Brain (organoid and tissue), 16 donors: ENCODE measurements at places on chromosomes 5 and 9.

DNA sequence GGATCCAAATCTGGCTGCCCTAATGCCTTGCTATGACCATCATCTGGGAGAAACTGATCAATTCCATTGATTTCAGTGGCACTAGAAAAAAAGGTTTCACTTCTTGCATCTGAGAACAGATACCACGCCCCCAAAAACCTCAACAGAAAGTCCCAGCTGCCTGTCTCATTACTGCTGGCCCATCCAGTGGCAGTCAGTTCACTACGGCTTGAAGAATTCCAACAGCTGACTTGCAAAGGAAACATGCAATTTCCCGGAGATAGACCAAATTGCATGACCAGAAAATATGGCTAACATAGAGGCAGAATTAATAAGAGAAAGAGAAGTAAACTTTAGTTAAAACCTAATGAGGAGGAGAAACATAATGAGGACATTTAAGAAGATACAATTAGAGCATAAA, 48.6 kb downstream of the UGCG start:
- DNase-seq = no peak

GRCh38 chr5:111887706-111888105, 130.7 kb upstream of the NREP start:
- peak; percentile 30 for DNase-seq

DNA sequence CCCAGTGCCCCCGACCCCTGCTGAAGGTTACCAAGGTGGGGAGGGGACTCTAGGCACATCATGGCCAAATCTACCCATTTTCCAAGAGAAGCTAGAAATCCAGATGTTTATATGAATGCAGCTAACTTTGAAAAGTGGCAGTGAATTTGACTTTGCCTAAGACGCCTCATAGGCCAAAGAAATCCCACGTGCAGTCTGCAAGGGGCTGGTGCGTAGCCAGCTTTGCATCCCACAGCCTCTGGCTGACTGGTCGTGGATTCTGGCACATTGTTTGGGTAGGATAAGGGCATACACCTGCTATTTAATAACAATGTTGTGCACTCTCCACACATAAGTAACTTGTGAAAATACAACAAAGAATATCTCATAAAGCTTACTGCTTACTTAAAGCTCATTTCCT, 3.5 kb upstream of the GADD45G start:
- no peak for DNase-seq

GRCh38 chr5:16515532-16515931, 49.9 kb upstream of the ZNF622 start:
- DNase-seq = no peak

DNA sequence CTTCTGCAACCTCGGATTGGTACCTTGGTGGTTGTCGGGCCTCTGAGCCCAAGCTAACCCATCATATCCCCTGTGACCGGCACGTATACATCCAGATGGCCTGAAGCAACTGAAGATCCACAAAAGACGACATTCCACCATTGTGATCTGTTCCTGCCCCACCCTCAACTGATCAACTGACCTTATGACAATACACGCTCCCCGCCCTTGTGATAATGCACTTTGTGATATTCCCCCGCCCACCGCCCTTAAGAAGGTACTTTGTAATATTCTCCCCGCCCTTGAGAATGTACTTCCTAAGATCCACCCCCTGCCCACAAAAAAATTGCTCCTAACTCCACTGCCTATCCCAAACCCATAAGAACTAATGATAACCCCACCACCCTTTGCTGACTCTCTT, 16.5 kb upstream of the TOR1B start:
- no peak for DNase-seq

- DNase-seq = no peak
These were observed 250.5 kb downstream of the DENND1A start for GRCh38 chr9:123679330-123679987.

DNA sequence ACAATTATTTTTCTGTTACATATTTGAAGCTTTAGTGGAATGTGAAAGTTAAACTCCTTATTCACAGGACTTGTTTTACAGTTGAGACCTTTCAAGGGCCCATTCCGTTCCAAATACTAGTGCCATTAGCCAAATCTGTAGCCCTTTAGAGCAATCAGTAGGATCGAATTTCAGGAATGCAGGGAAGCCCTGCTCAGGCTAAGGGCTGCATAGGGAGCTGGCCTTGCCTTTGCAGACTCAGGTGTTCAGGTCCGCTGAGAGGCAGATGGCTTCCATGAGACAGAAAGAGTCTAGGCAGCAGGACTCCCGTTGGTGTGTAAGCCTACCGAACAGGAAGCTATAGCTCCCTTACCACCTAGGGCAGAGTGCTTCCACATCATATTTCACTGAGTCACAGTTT, 150.1 kb upstream of the SLC27A6 start:
- DNase-seq = no peak

DNA sequence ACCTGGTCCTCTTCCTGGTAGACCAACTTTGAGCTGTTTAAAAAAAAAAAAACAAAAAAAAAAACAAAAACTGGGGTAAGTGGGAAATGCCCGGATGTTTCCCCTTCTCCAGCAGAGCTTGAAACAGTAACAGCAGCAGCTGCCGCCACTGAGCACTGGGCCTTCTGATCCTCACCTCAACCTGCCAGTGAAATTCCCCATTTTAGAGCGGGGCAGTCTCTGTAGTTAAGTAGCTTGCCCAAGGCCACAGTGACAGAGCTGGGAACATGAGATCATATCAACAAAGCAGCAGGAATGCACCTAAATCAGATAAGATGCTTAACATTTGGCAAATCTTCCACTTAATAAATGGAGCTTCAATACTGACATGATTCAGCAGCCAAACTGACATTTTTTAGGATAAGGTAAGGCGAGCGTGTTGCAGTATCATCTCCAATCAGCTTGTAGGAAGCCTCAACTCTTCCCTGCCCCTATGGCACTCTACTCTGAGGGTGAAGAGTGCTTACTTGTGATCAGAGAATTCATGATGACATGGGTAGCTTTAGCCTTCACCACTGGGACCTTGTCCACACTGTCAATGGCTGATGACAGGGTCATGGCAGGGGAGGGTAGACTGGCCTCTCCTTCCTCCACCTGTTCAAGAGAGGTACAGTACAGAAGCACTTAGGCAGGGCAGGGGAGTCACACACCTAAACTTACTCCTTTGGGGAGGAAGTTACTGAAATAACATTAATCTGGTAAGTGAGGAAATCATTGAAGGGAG, 9.3 kb downstream of the KIAA1191 start:
- DNase-seq = no peak

DNA sequence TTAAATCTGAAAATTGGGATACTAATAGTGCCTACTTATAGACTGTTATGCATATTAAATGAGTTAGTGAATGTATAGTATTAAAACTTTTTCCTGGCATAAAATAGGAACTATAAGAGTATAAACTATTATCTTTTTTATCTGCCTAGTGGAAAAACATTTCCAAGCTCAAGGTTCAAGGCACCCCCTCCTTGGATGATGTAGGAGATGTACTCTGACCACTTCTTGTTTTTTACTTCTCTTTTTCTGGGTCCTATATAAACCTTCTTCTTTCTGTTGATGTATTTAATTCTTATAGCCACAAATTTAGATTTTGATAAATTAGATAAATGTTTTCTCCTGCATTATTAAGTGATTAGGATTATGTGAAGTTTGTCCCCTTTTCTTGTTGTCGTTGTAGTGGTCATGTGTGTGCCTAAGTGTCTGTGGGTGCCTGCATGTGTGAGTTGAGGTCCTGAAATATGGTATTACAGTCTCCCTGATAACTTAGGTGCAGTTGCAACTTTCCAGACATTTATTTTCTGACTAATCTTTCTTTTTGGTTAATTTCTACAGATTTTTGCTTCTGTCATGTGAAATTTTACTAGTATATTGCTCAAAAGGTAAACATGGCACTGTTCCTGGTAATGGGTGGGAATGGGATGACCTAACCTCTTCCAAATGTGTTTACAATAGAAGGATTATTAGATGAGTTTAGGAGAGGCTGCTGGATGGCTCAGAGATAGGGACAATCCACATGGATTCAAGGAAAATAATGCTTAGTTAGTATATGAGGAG, 160.8 kb upstream of the CDKN2B start:
- DNase-seq = no peak

- peak; percentile 88 for DNase-seq
These were observed 181.5 kb upstream of the OR13F1 start for GRCh38 chr9:104322596-104322995.

DNA sequence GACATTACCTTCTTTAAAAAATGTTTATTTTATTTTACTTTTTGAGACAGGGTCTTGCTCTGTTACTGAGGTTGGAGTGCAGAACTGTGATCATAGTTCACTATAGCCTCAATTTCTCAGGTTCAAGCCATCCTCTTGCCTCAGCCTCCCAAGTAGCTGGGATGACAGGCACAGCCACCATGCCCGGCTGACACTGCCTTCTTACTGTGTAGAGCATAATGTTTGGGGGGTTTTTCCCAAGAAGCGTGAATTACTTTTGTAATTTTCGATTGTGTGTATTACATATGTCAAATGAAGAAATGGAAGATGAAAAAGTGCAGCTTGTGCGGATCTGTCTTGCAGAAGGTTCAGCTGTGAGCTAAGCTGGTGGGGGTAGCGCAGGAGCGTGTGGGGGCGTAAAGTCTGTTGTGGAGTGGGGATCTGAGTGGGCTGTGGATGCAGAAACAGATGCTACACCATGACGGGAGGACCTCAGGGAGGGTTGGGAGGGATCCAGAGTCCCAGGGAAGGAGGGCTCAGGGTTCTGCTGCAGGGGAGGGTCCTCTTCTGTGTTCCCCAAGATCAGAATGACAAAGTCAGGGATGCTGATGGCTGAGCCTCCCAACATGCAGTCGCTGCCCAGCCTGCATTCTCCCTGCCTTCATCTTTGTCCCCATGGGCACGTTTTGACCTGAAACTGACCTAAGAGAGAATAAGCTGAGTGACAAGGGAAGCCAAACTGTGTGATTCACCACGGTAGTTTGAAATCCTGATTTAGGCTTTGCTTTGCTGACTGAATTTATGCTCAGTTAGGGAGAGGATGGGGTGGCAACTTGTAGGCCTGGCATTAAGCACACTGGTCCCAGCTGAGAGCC, 6.8 kb upstream of the ANKRD33B start:
- no peak for DNase-seq

- DNase-seq = no peak
These were observed 10.3 kb downstream of the PDLIM7 start for GRCh38 chr5:177487144-177487543.

GRCh38 chr5:75948438-75948837, 134.7 kb upstream of the SV2C start:
- no peak for DNase-seq

- DNase-seq = no peak
These were observed 53.2 kb upstream of the UBTD2 start for GRCh38 chr5:172336676-172337285.

GRCh38 chr5:11222169-11222568, 461.1 kb upstream of the DAP start:
- no peak for DNase-seq

- DNase-seq = no peak
These were observed 118.8 kb downstream of the PRDM6 start for GRCh38 chr5:123207852-123208251.

DNA sequence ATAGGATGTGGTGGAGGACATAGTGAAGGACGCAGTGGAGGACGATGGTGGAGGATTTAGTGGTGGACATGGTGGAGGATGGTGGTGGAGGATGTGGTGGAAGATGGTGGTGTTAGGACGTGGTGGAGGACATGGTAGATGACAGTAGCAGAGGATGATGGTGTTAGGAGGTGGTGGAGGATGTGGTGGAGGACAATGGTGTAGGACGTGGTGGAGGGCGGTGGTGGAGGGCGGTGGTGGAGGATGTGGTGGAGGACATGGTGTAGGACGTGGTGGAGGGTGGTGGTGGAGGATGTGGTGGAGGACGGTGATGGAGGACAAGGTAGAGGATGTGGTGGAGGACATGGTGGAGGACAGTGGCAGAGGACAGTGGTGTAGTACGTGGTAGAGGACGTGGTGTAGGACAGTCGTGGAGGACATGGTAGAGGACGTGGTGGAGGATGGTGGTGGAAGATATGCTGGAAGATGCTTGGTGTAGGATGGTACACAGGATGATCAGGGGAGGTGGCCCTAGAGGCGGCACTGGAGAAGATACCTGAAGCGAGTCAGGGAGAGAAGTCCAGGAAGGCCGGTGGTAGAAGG, 68.7 kb downstream of the S1PR3 start:
- no peak for DNase-seq

DNA sequence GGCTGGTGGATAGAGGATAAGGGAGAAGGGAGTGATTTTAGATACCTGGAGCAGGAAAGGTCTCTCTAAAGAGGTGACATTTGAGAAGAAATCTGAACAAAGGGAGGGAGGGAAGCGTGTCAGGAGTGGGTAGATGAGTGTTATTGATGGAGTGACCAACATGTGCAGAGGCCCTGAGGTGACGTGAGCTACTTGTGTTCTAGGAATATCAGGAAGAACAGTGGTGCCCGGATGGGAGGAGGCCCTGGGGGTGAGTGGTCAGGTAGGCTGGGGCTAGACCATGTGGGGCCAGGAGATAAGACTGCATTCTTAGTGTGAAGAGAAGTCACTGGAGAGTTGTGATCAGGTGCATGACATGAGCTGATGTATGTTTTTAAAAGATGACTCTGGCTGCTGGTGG, 256.2 kb downstream of the ARHGAP26 start:
- DNase-seq = no peak

DNA sequence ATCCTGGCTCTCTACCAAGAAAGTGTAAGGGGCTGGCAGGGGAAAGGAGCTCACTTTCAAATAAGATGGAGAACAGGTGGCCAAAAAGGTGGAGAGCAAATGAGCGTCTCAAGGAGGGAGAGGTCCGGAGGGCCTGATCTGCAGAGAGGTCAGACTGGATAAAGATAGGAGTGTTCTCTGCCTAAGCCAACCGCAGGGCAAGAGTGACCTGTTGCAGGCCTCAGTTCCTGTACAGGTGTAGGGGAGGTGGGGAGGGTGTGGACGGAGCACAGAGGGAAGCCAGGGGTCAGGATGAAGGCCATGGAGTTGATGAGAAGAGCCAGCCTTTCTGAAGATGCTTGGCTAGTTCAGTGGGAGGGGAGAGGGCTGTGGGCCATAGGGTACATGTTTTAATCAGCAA, 239.7 kb downstream of the HSPA4 start:
- DNase-seq = no peak

DNA sequence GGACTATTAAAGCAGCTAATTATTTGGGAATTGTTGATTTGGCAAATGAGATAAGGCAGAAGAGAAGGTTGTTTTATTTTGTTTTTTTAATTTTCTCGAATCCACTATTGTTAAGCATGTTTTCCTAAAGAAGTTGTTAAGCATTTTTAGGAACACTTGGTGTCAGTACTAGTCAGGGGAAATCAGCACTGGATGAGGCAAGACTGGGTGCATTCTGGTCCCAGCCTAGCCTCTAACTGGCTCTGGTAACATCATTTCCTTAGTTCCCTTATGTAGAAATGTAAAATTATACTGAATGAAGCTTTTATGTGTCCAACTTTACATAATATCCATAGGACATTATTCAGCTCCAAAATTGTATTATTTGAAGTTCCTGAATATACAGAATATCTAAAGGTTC, 196.1 kb downstream of the PCSK5 start:
- DNase-seq = no peak

GRCh38 chr5:122902263-122902662, 56.9 kb downstream of the SNX24 start:
- DNase-seq = no peak

- DNase-seq = no peak
These were observed 305.2 kb downstream of the EFNA5 start for GRCh38 chr5:107365320-107366109.
